ENCODE measurements at places on chromosomes 1 and 21.

DNA sequence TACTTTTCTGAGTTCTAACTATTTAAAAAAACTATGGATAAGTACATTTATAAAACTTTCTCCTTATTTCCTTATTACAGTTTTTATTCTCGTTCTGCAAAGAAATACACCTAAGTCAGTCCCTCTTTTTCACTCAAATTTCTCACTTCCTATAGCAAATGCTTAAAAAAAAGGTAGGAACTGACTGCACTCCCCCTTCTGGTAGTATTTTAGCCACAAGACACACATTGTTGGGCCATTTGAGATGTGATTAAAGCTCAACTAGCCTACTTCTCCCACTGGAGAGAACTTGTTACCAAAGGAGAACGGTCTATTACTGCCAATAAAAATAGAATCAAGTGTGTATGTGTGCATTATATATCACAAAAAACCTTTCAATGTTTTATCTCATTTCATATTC lies 521.9 kb upstream of the PRMT6 start:
- no peak for DNase-seq

DNA sequence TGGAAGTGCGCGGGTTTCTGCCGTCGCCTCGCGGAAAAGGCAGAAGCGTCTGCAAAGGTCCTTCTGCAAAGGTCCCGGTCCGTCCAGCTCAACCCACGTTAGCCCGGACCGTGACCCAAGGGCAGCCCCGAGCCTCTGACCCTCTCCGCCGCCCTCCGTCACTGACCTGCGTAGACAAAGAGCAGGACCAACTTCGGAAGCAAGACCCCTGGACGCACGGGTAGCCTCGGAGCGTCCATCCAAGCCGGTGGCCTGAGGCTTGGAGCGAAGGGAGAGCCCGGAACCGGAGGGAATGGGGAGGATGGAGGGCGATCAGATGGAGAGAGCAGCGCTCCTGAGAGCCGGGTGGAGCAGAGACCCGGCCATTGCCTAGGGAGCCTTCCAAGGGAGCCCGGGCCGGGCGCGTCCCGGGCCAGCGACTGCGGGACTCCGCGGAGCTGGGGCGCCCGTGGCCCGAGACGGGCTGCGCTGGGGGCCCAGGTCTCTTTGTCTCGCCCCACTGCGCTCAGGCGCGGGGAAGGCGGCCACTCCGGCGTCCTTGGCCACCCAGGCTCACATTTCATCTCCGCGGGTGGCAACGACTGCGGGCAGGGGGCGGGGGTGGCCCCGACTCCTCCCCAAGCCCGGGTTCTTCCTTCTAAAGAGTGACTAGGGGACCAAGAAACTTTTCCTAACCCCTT lies at the start of gene CYYR1:
Gene CYYR1 (minus strand): TSS at position 585 of the 680 bp plus-strand sequence. CDS start 346 bp downstream, at position 239.
- DNase-seq = no peak

DNA sequence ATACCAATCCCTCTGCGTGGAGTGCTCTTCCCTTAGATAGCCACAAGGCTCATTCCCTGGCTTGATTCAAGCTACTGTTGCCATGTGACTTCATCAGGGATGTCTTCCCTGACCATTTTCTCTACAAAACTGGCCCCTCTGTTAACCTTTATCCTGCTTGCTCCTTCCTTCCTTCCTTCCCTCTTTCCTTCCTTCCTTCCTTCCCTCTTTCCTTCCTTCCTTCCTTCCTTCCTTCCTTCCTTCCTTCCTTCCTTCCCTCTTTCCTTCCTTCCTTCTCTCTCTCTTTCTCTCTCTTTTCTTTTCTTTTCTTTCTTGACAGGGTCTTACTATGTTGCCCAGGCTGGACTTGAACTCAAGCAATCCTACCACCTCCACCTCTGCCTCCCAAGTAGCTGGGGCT lies 6.2 kb upstream of the RYR2 start:
- no peak for DNase-seq

GRCh38 chr1:62687421-62687902 lies 724 bp downstream of the DOCK7 start:
- peak; percentile 55 for DNase-seq

DNA sequence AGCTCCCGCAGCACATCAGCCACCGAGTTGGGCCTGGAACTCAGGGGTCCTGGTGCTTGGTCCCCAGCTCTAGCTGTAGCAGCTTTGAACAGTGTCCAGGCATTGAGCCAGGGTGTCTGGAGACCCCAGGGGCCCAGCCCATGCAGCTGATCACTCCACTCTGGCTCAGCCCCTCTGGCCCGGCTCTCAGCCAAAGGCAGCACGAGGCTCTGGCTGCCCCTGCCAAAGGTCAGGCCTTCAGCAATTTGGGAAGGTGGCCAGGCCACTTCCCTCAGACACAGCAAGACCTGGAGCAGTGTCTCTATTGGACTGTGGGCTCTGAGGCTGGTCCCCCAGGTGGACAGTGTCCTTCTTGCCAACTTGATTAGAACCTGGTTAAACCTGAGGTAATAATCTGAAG lies 34.4 kb upstream of the RNF19B start:
- DNase-seq = no peak

- DNase-seq = no peak
These were observed 72.1 kb downstream of the NEK7 start for GRCh38 chr1:198228925-198229324.

DNA sequence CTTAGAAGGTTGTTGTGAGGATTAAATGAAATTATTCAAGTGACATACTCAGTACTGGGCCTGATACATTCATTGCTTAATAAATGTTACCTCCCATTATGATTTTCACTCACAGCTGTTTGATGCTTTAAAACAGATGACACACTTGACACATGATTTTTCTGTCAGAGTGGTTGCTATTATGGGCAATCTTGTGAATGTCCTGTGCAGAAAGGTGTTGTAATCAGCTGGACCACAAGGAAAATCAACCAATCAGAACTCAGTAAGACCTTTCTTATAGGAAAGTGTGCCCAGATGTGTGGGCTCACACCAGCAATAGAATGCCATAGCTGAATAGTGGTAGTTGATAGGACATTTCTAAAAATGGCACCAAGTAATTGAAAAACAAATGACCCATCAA lies 23.5 kb downstream of the GJA5 start:
- DNase-seq = no peak

GRCh38 chr1:53929246-53929960 lies 16.1 kb downstream of the IFT25 start:
- no peak for DNase-seq

GRCh38 chr1:27364696-27365371 lies 1.9 kb downstream of the MAP3K6 start:
- DNase-seq = no peak

GRCh38 chr1:73674945-73675561 lies 522.9 kb downstream of the LRRIQ3 start:
- no peak for DNase-seq
